Motor neuron (in vitro differentiated cells): ENCODE measurements at places on chromosomes 1 and 21.

GRCh38 chr1:244090645-244091044 lies 39.6 kb downstream of the ZBTB18 start:
- no peak for ATAC-seq

DNA sequence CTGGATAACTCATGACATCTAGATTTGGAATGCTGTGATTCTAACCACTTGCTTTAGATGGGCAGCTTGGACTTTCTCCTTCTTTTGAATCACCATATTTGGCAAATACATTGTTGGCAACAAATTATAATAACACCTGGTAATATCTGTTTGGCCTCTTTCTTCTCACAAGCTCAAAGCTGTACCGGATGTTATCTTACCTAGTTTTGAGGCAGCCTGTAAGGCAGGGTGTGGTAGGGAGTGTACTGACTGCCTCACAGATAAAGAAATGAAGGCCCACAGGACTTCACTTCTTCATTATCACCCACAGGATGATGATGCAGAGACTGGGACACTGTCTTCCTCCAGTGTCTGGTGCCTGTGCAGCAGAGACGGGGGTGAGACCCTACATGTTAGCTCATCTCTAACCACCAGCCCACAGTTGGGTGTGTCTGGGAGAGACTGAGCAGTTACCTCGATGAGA lies 28.5 kb downstream of the TUFT1 start:
- peak; percentile 17 for ATAC-seq

- peak; percentile 73 for ATAC-seq
Observed at GRCh38 chr1:225691377-225691776, 38.5 kb upstream of the ENAH start.

DNA sequence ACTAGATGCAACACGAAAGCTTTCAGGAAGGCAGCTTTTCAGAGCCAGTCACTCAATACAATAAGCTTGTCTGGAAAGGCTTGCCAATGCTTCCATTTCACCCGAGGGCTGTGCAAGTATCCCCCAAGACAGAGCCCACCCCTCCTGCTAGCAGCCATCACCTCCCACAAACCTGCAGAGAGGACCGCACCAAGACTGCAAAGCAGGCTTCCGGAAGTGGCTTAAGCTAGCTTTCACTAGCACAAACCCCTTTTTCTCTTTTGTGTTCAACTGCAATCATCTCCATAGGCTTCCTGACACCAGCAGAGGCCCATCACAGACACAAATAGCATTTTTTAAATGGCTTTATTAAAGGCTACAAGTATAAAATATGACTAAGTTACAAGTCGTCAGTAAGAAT lies 31.5 kb downstream of the C1orf198 start:
- ATAC-seq = no peak

DNA sequence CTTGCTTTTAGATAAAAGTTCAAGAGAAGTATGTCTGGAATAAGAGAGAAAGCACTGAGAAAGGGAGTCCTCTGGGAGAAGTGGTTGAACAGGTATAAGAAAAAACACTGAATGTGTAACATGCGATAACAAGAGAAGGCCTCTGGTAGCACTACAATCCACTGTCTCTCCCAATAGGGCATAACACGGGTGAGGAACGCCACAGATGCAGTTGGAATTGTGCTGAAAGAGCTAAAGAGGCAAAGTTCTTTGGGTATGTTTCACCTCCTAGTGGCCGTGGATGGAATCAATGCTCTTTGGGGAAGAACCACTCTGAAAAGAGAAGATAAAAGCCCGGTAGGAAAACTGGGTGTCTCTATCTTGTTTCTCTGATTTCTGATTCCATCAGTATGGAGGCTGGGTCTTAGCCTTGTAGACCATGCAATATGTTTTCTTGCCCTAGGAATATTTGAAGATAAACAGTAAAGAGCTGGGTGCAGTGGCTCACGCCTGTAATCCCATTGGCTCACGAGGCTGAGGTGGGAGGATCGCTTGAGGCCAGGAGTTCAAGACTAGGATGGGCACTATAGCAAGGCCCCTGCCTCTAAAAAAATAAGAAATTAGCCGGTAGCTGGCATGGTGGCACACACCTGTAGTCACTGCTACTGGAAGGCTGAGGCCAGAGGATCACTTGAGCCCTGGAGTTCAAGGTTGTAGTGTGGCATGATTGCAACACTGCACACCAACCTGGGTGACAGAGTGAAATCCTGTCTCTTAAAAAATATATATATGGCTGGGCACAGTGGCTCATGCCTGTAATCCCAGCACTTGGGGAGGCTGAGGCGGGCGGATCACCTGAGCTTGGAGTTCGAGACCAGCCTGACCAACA lies 40.4 kb downstream of the DAP3 start:
- ATAC-seq = peak; percentile 44

- ATAC-seq = no peak
Observed at GRCh38 chr1:62397301-62397700, 39.5 kb upstream of the USP1 start.

- ATAC-seq = no peak
Observed at GRCh38 chr1:41364442-41365319, 3.4 kb downstream of the FOXO6 start.

- ATAC-seq = no peak
Observed at GRCh38 chr1:98538106-98538505, 123.4 kb upstream of the SNX7 start.

GRCh38 chr1:222772996-222773379 lies 36.0 kb downstream of the FAM177B start:
- no peak for ATAC-seq

DNA sequence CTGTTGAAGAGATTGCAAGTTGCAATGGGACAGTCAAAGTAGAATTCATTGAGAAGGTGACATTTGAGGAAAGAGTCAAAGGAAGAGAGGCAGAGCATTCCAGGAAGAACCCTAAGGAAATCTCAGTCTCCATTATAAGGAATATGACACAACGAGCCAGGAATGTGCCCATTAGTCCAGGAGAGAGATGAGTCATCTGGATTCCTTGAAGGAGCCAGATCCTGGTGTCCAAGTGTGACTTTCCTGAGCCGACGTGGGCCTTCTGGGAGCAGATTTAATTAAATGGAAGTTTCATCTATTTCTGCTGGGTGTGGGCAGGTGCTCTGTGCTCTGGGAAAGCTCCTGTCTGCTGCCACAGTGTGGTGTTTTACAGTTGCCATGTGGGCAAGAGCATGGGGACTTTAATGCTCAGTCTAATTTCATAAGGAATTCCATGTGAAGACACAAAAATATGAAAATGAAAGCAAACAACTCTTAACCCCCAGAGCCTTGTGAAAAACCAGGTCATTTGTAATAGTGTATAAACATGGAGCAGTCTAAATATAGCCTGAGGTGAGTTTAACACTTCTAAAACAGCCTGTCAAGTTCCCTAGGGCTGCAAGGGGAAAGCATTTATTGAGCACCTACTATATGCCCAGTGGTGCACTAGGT lies 111.4 kb upstream of the ARTN start:
- ATAC-seq = peak; percentile 99

DNA sequence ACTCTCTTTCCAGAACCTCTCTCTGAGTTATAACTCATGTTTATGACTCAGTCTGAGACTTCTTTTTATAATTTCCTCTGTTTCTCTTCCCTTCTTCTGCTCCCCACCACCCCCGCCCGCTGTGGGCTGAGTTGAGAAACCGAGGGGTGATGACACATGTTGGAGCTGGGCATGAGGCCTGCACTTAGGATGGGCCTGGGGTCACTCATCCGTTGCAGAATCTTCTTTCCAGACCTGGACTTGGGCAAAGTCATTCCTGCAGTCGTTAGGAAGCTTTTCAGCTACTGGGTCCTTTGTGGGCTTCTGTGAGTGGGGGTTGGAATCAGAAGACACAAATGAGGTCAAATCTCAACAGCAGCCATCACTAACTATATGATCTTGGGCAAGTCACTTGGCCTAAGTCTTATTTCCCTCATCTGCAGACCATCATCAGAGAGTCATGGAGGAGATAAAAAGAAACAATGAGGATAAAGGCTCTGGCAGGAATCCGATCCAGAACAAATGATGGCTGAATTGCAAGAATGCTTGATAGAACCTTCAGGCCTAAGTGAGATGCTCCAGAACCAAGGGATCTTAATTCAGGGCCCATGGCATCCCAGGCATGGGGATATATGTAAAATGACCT lies 53.4 kb downstream of the RPS6KA1 start:
- ATAC-seq = no peak

DNA sequence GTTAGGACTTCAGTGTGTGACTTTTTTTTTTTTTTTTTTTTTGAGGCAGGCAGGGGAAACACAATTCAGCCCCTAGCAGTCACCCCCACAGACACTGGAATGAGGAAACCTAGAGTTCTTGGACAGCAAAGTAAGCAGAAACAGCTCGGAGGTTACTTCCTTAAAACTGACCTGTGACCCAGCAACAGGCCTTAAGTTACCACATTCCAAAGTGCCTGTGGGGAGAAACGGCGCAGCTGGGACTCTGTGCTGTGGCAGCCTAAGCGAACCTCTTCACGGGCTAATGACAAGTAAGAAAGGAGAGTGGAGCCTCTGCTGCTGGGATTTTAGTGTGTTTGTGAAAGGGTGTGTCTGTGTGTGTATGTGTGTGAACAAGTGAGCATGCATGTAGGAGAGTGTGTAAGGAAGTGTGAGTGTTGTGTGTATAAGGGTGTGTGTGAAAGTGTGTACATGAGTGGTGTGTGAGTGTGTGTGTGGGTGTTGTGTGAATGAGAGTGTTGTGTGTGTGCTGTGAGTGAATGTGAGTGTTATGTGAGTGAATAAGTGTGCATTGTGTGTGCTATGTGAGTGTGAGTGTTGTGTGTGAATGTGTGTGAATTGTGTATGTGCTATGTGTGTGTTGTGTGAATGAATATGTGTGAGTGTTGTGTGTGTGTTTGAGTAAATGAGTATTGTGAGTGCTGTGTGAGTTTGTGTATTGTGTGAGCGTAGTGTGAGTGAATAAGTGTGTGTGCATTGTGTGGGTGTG lies 180.8 kb downstream of the BRINP2 start:
- ATAC-seq = no peak

DNA sequence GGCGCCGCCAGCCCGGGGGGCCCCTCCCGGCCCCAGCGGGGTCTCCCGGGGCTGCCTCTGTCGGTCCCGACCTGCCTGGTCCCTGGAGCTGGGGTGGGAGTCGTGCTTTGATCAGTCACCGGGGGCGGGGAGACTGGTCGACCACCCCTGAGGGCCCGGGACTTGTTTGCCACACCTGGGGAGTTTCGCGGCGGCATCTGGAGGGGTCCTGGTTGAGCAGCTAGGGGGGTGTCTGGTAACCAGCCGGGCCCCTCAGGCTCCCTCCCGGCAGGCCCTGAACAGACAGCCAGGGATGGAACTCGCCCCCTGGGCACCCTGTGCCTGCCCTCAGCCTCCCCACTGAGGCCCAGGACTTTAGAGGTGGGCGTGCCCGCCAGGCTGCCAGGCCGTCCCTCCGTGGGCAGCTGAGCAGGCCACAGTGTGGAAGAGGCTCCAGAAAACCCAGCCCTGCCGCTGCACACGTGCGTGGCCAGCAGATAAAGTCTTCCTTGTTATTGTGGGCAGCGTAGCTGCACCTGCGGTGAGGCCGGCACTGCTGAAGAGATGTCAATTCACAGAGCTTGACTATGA lies 13.3 kb upstream of the SAMD11 start:
- no peak for ATAC-seq

GRCh38 chr21:24897883-24898282 lies 709.4 kb downstream of the MRPL39 start:
- no peak for ATAC-seq
